GOT3 (cell line): ENCODE measurements at places on chromosomes 6 and 20.

GRCh38 chr20:17896193-17896723, 72.3 kb downstream of the SNX5 start:
- DNase-seq, result no peak

DNA sequence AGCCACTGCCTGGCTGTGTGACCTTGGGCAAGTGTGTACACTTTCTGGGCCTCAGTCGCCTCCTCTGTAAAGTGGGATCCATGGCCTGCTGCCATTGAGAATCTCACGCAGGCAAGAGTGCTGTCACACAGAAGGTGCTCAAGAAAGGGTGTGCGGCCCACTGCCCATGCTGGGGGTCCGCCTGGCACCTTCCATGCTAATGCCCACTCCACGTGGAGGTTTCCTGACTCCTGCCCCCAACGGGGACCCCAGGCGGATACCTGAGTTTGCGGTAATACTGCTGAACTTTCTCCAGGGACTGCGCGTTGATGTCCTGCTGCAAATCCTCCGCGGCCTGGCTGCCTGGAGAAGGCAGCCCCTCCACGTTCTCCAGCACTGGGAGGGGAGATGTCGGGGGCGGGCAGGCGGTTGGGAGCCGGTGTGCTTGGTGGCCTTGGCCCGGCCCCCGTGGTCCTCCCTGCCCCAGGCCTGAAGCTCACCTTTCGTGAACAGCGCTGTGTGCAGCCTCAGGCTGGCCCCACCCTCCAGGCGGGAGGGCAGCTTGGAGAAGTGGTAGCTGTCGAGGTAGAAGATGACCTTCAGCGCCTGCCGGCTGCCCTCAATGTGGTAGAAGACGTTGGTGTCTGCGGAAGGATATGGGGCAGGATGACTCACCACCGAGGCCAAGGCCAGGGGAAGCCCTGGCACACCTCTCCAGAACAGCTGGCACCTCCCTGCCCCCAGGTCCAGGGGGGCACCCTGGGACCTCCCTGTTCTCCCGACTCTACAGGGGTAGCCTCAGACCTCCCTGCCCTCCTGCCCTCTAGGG, 195.6 kb downstream of the PREX1 start:
- DNase-seq, result no peak

- no peak for DNase-seq
These were observed 67.0 kb upstream of the SIRPA start for GRCh38 chr20:1827974-1828785.

- DNase-seq, result peak; percentile 46
These were observed 804 bp downstream of the ELOVL5 start for GRCh38 chr6:53347921-53348370.

DNA sequence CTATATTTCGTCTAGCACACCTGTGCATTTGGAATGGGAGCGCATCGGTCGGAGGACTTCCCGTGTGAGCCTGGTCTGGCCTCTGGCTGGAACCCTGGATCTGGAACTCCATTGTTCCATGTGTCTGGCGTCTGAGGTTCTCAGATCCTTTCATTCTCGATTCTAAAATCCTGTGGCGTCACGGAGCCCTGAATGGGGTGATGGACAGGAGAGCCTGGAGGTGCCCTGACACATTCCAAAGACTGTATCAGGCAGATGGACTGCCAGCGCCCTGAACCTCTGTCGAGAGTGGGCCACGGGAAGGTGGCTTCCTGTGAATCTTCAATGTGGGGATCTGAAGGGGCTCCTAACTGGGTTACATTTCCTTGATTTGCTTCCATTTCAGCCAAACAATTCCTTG, 20.6 kb downstream of the MYH7B start:
- DNase-seq, result no peak

DNA sequence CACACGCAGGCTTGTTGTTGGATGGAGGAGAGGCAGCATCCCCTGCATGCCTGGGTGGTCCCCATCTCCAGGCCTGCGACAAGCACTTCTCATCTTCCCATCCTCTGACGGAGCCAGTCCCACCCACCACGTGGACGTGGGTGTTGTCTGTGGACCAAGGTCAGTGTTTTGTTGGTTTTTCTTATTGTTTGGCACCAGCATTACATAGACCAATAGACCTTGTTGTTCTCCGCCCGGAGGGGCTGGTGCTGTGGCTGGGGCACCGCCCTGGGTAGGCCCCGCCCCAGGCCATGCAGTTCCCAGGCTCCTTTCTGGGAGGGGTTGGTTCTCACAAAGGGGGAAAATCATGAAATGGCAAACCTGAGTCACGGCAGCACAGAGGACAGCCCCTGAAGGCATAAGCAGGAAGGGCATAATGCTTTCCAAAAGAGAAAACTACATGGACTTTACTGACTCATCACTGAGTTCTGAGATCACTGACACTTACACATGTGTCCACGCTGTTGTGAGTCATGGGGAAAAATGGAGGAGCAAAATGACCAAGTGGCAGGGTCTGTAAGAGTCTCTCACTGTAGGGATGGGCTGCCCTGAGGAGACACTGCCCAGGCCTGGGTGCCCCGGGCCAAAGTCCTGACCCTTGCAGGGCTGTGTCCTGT, 90.8 kb downstream of the THBS2 start:
- peak; percentile 15 for DNase-seq

GRCh38 chr6:52922161-52922560, 12.7 kb upstream of the GSTA3 start:
- no peak for DNase-seq
